Activated gamma-delta T cell (primary cell): ENCODE measurements at places on chromosomes 7 and 10.
A peak's percentile ranks its signal among the peaks of the same experiment; 100 is the strongest.

- DNase-seq: no peak
These were observed 3.1 kb upstream of the KNDC1 start for GRCh38 chr10:133156674-133157579.

DNA sequence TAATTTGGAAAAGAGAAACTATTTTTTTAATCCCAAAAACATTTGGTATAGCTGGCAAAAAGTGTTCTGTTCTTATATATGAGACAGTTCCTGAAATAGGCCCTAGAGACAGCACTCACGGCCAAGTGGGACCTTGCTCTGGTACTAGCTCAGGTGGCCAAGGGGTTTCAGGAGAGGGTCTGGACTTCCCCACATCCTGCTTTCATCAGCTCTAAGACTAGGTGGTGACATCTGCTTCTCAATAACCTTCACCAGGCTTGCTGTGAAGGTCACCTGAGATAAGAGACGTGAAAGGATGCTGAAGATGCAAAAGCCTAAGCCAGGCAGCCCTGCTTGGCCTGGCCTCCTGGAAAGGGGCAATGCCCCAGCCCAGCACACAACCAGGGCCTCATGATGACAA, 40.6 kb downstream of the RBM28 start:
- no peak for DNase-seq

DNA sequence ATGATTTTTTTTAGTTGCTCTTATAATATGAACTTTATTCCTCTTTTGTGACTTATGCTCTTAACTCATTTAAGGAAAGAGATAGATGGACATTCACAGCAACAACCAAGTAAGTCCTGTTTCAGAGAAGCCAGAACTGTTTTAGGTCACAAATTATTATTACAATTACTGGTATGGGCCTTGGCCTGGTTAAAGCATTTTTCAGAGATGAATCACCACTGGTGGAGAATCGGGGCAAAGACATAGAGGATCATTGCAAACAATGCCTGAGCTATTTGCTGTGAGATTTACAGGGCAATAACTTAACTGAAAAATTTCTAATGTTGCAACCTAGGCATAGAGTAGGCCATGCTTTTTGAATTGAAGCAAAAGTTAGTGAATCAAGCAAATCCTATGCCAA, 138.0 kb upstream of the YAE1 start:
- DNase-seq: no peak

DNA sequence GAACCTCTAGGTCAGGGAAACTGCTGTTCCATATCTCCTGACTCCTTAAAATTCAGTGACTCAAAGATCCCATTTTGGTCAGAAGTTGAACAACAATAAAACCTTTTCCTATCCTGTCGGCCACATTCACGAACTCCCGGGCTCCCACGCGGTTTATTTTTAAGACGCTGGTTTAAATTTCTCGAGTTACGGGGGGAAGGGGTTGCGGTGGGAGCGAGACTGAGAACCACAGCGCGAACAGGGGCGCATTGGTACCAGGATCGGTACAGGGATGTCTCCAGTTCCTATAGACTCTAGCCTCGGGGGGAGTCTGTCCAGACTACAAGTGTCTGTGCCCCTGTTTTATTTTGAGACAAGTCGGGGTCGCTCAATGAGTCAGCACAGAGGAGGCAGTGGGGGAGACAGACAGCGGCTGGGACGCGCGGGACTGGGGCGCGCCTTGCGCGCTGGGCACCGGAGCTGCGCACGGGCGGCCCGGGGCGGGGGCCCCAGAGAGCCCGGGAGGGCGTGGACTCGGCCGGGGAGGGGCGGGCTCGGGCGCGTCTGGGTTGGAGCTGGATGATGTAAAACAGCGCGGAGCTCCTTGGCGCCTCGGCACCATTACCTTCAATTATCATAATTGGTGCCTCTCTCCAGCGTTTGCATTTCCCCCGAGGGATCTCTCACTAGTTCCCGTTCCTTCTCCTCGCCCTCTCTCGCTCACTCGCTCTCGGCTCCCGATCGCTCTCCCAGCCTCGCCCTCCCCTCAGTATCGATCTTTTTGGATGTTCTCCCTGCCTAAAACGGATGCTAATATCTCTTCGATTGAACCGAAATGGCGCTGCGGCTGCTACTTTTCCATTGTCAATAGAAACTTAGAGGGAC, 8.7 kb upstream of the BAMBI start:
- peak; percentile 16 for DNase-seq

- DNase-seq: no peak
These were observed 103.7 kb downstream of the PLXNA4 start for GRCh38 chr7:132472463-132473120.

DNA sequence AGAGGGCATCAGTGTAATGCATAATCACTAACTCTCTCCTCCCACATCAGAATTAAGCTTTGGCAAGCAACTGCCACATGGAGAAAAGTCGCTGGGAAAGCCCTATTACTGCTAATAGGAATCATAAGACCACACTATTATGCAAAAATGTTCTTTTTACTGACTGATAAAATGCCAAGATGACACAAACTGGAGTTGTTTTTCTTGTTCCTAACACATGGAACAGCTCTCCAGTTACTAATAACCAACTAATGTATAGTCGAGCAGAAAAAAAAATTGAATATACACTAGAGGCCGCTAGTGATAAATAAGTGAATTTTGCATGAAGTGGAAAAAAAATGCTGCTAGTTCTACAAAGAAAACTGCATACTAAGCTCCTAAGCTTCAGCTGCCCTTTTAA, 165.6 kb downstream of the TPK1 start:
- no peak for DNase-seq
